ENCODE measurements at places on chromosomes 2 and 18.

DNA sequence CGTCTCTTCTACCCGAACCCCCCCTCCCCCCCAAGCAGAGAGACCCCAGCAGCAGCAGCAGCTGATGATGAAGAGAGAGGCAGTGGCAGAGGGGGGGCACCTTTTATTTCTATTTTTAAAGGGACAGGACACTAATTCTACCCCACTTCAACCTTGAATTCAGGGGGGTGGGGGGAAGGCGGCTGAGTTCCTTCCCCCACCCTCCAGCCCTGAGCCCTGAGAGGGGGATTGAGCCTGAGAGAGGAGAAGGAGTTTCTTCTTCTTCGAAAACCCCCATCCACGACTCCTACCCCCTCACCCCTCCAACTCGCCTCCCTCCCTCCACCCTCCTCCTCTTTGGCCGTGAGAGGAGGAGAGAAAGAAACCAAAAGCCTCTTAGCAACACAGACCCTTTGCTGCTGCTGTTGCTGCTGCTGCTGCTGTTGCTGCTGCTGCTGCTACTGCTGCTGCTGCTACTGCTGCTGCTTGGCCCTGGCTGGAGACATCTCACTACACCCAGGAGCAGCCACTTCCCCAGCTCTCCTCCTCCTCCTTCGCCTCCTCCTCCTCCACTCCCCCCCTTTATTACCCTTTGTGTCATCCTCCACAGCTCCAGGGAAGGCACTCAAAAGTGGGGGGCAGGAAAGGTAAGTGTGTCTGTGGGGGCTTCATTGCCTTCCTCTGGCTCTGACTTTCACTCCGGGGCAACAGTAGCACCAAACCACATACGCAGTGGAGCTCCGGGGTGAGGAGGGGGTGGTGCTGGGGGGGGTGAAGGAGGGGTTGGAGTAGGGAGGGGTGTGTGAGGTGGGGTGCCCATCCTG, at the start of gene MBD5:
Gene MBD5, plus strand, starts transcription at position 33 of the 803 bp plus-strand sequence.
- DNase-seq, result no peak

DNA sequence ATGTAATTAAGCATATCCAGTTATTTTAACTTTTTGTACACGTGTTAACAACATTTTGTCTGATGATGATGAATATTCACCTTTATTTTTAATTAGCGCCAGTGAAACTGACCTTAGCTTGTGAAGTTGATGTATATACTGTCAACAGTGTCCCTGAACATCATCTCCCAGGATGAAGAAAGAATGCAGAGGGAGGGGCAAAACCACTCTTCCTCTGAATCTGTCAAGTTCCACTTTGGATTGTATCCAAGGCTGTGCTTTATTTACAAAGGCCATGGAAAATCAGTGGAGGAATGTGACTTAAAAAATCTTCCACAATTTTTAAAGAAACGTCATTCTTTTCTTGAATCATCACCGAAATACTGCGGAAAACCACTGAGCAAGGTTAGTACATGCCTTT, 4.5 kb upstream of the RMDN2 start:
- DNase-seq, result no peak

- no peak for DNase-seq
These were observed 47.7 kb upstream of the CTDP1 start for GRCh38 chr18:79631761-79632446.

GRCh38 chr18:35377875-35378573, 887 bp upstream of the ZNF396 start:
- no peak for DNase-seq

DNA sequence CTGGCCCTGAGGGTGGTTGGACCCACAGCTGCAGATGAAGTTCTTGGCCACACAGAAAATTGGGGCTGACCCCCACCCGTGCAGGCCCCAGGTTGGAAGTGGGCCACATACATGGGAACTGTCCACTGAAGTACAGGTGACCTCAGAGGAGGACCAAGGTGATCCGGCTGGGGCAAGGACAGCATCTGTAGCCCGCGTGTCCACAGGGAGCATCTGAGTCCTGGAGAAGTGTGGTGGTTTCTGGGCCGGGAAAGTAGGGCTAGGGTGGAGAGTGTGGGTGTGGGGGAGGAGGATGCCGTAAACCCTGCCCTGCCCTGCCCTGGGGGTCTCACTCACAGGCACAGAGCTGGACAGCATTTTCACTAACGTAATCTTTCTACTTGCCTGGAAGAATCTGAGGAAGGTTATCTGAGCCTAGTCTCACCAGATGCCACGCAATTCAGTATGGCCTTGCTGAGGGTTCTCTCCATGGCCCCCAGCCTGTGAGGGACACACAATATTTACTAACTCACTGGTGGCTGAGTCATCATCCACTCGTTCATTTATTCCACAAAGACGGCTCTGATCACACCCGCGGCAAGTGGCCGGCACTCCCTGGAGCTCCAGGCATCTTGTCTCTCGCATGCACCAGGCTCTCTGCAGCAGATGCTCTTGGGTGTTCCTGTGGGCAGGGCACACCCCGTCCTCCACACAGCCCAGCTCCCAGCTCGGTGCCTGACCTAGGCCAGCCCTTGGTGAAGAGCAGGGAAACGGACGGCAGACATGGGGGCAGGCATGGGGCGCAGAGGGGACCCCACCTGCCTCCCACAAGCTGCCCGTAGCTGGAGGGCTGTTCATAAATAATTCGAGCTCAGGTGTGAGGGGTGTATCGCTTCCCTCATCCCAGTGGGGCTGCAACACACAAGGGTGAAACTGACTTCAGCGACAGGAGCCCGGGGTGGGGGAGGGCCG, 51.2 kb downstream of the INHBB start:
- no peak for DNase-seq

GRCh38 chr2:108619925-108620620, 85.8 kb downstream of the LIMS1 start:
- no peak for DNase-seq

Measured in AML-193 (cell line).